ENCODE measurements at places on chromosomes 16 and 17.

GRCh38 chr17:3260600-3260999, 37.6 kb downstream of the OR3A1 start:
- DNase-seq, result no peak

- no peak for DNase-seq
These were observed 83.2 kb downstream of the SPECC1 start for GRCh38 chr17:20092261-20092867.

- DNase-seq, result no peak
These were observed 177.0 kb upstream of the ERCC4 start for GRCh38 chr16:13742928-13743327.

- DNase-seq, result no peak
These were observed 50.2 kb downstream of the HLF start for GRCh38 chr17:55314784-55315491.

DNA sequence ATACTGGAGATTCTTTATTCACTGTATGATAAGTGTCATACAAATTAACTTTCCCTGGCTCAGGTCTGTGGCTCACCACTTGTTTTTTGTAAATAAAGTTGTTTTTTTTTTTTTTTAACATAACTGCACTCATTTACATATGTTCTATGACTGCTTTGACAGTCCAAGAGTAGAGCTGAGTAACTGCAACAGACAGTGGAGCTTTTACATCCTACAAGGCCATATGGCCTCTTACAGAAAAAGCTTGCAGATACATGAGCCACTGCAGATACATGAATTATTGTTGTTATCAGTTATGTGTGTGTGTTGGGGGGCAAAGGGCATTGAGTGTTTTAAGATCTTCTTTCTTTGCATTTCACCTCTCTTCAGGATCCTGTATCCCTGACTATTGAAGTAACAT, 311.7 kb downstream of the BCAS3 start:
- DNase-seq, result no peak

- no peak for DNase-seq
These were observed 163.2 kb downstream of the UTP18 start for GRCh38 chr17:51423421-51424160.

- peak; percentile 48 for DNase-seq
These were observed 79.3 kb downstream of the VMP1 start for GRCh38 chr17:59786536-59787319.

GRCh38 chr17:37506678-37507077, 17.0 kb downstream of the DUSP14 start:
- DNase-seq, result no peak

All from activated CD8-positive, alpha-beta memory T cell treated with anti-CD3 and anti-CD28 coated beads for 48 hours (primary cell).